ENCODE measurements at places on chromosomes 7 and 10. TPM values are rescaled to one million over a fixed set of nuclear protein-coding genes. Genes with fewer than 3 reads are reported as not detected.

Gene NPC1L1
- total RNA-seq = 0.49 TPM

- H3K27ac ChIP-seq = no peak overlapping the region
- H3K4me1 ChIP-seq = peaks cover 12% of the 10 kb centered on the region
- no peaks in the 10 kb centered on the region for H3K36me3 ChIP-seq
- H3K4me3 ChIP-seq = no peak overlapping the region
- H3K27me3 ChIP-seq = no peaks in the 10 kb centered on the region
Measured at GRCh38 chr7:17646253-17646956, 293.9 kb downstream of the SNX13 start.

- peaks cover 9% of the 10 kb centered on the region for H3K4me1 ChIP-seq
- no peaks in the 10 kb centered on the region for H3K27me3 ChIP-seq
- H3K36me3 ChIP-seq = no peaks in the 10 kb centered on the region
Measured at GRCh38 chr7:155191901-155192478, 105.7 kb upstream of the INSIG1 start.

Gene EPC1
- 54.5 TPM for total RNA-seq

Gene AVPI1
- 125 TPM for total RNA-seq

Gene CHN2
- 11.0 TPM for total RNA-seq

- H3K27ac ChIP-seq = no peak overlapping the region
- no peaks in the 10 kb centered on the region for H3K4me1 ChIP-seq
- DNase-seq = no peak
- H3K36me3 ChIP-seq = no peaks in the 10 kb centered on the region
- no peak overlapping the region for H3K4me3 ChIP-seq
Measured at GRCh38 chr7:110027385-110027784, 1063.5 kb upstream of the LRRN3 start.

DNA sequence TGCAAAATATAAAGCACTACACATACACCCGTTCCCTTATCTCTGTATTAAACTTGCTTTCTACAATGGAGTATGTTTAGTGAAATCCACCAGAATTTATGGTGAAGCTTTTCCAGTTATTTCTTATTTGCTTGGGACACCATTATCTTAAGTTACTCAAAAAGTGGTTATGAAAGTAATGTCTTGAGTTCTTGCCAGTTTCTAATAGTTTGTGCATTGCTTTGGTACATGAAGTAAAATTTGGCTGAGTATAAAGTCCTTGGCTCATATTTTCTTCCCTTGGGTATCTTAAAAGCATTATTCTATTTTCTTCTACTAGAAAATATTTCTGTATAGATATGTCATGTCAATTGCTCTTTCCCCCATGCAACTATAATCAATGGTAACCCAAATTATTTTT lies 85.2 kb downstream of the POLR1F start:
- H3K27ac ChIP-seq = no peak overlapping the region
- no peaks in the 10 kb centered on the region for H3K36me3 ChIP-seq
- H3K27me3 ChIP-seq = no peaks in the 10 kb centered on the region
- no peaks in the 10 kb centered on the region for H3K4me1 ChIP-seq

DNA sequence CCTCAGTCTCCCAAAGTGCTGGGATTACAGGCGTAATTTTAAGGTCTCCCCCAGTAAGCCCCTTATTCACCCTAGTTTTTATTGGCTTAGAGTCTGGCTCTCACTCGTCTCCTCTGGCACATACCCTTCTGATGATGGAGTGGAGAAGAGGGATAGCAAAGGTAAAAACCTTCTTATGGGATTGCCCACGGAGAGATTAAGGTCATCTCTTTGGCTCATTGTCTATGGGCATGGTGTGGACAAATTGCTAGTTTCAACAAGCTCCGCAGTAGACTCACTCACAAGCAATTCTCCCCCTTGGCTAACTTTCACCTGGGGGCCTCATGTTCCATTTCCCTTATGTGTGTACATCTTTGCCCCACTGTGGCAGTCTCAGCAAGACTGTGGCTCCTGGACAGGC lies 22.4 kb upstream of the TSGA13 start:
- H3K27me3 ChIP-seq = no peaks in the 10 kb centered on the region
- no peak for DNase-seq
- H3K4me3 ChIP-seq = no peak overlapping the region

Gene CRTAC1
- total RNA-seq = 2.5 TPM

Gene CHCHD2
- total RNA-seq = 306 TPM

GRCh38 chr7:156614434-156615264 lies 25.9 kb upstream of the RNF32 start:
- no peak overlapping the region for H3K4me3 ChIP-seq
- no peak for DNase-seq
- no peak overlapping the region for H3K27ac ChIP-seq
- H3K4me1 ChIP-seq = no peaks in the 10 kb centered on the region
- H3K27me3 ChIP-seq = no peaks in the 10 kb centered on the region

DNA sequence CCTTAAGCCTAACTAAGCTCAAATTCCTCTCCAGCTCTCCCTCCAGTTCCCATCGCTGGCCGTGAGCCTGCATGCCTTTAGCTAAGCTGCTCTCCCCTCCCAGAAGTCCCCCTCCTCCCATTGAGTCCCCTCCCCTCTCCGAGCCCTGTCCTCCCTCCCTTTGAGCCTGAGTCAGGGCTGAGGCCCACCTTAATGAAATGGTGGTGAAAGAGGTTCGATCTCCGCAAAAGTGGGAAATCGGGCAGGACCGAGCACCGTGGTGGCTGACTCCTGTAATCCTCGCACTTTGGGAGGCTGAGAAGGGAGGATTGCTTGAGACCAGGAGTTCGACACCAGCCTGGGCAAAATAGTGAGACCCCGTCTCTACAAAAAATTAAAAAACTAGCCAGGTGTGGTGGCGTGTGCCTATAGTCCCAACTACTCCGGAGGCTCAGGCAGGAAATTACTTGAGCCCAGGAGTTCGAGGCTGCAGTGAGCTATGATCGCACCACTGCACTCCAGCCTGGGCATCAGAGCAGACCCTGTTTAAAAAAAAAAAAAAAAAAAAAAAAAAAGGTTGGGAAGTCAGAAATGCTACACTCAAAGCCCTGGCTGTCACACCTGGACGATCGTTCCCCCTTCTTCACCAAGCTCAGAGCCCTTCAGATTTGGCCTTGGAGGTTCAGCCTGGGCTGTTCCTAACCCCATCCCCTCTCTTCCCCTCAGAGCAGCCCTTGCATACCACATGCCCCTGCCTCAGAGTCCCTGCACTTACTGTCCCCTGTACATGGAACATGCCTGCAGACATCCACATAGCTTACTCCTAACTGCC lies 995 bp upstream of the CLDN3 start:
- no peak overlapping the region for H3K4me3 ChIP-seq
- no peak overlapping the region for H3K27ac ChIP-seq
- no peak for DNase-seq
- peaks cover 20% of the 10 kb centered on the region for H3K4me1 ChIP-seq

GRCh38 chr10:98249134-98249533 lies 18.9 kb downstream of the LOXL4 start:
- H3K27ac ChIP-seq = no peak overlapping the region
- H3K36me3 ChIP-seq = peaks cover 44% of the 10 kb centered on the region
- DNase-seq = no peak
- no peak overlapping the region for H3K4me3 ChIP-seq
- no peaks in the 10 kb centered on the region for H3K4me1 ChIP-seq

Gene SMO
- 22.1 TPM for total RNA-seq

DNA sequence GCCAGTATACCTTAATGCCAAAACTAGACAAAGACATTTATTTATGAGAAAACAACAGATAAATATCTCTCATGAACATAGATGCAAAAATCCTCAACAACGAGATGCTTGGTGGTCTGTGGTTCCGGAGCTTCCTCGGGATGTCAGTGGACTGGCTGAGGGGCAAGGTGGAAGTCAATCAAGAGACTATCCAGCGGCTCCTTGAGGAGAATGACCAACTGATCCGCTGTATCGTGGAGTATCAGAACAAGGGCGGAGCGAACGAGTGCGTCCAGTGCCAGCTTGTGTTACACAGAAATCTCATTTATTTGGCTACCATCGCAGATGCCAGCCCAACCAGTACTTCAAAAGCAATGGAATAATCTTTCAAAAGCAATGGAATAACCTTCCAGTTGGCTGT lies 60.0 kb upstream of the PARD3 start:
- H3K4me1 ChIP-seq = no peaks in the 10 kb centered on the region
- DNase-seq = no peak
- no peak overlapping the region for H3K4me3 ChIP-seq
- no peaks in the 10 kb centered on the region for H3K27me3 ChIP-seq
- H3K27ac ChIP-seq = no peak overlapping the region

DNA sequence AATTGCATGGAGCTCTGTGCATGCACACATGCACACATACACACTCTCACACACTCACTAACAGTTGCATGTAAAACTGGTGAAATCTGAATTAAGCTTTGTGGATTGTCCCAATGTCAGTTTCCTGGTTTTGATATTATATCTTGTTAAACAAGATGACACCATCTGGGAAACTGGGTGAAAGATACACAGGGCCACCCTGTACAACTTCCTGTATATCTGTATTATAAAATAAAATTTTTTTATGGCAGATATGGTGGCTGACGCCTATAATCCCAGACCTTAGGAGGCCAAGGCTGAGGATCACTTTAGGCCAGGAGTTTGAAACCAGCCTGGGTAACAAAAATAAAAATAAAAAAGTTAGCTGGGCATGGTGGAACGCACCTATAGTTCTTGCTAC lies 87.4 kb downstream of the PTPN20 start:
- H3K36me3 ChIP-seq = no peaks in the 10 kb centered on the region
- H3K4me3 ChIP-seq = no peak overlapping the region
- no peak overlapping the region for H3K27ac ChIP-seq
- no peak for DNase-seq

DNA sequence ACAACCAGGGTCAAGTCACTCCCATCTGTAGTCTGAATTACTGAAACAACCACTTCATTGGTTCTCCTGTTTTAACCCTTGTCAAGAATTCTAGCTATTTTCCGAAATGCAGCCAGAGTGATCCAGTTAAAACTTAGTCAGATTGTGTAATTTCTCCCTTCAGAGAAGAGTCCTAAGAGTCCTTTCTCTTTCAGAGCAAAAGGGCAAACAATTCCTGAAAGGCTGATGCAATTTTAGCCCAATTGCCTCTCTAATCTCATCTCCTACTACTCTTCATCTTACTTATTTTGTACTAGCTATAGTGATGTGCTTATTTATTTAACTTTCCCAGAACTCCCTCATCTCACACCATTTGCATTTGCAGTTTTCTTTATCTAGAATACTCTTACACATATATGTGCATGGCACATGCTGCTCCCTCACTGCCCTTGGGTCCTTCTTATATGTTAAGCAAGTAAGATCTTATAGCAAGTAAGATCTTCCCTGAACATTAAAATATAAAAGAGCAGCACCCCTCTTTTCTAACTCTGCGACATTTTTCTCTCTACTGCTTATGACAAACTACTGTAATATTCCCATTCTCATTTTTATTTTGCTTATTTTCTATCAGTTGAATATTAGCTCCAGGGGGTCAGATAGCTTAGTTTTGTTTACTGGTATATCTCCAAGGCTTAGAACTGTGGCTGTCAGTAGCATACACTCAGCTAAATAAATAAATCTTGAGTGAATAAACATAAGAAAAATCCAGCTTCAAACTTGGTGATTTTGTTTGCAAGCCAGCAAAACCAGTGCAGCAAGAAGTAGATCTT lies 44.6 kb downstream of the HGF start:
- no peak for DNase-seq
- no peaks in the 10 kb centered on the region for H3K4me1 ChIP-seq
- no peaks in the 10 kb centered on the region for H3K27me3 ChIP-seq
- H3K4me3 ChIP-seq = no peak overlapping the region

GRCh38 chr7:83643739-83644138 lies 5.2 kb downstream of the SEMA3E start:
- H3K4me1 ChIP-seq = no peaks in the 10 kb centered on the region
- no peaks in the 10 kb centered on the region for H3K36me3 ChIP-seq
- H3K27ac ChIP-seq = no peak overlapping the region
- DNase-seq = no peak
- no peaks in the 10 kb centered on the region for H3K27me3 ChIP-seq
- no peak overlapping the region for H3K4me3 ChIP-seq
